ENCODE measurements at places on chromosomes 3 and 15.

GRCh38 chr3:38084334-38085310, 45.6 kb downstream of the DLEC1 start:
- no peak for DNase-seq

DNA sequence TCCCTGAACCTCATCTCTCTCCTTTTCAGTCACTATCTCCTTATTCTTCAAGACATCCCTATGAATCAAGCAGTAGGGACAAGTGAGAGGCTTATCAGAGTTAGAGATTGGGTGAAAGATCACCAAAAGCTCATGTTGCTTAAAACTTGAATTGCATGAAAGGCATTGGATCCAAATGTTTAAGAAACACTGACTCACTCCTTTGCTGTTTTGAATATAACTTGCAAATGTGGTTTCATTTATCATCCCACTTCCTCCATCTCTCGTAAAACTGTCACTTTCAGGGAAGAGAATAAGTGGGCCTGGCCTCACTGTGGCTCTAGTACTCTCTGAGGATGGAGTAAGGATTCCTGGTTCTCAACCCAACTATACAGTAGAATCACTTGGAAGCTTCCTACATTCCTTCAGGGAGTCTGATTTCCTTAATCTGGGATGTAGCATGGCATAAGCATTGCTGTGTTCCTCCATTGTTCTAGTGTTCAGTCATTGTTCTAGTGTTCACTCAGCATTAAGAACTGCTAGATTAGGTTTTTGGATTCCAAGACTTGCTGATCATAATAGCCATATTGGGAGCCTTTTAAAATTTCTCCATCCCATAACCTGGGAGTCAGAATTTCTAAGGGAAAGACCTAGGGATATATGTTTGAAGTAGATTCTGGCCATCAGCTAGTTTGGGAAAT, 171.8 kb downstream of the TMEM108 start:
- peak; percentile 80 for DNase-seq

GRCh38 chr15:65730549-65731172, 61.4 kb downstream of the DENND4A start:
- peak; percentile 48 for DNase-seq

DNA sequence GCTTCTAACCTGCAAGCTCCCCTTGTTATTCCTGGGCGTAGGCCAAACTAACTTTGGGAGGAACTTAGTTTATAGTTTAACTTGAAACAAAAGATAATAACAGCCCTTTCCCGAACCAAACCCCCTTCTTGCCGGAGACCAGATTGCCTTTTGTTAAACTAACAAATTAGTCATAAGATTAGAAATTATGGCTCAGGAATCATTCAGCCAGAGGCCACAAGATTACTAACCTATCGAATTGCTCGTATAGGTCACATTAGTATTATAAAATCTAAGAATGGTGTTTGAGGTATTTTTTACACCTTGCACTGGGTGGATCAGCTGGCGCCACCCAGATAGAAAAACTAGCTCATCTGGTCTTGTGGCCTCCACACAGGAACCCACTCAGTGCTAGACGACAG, 65.3 kb upstream of the RAP2B start:
- no peak for DNase-seq

GRCh38 chr3:98026425-98027084, 8.6 kb downstream of the GABRR3 start:
- peak; percentile 22 for DNase-seq

DNA sequence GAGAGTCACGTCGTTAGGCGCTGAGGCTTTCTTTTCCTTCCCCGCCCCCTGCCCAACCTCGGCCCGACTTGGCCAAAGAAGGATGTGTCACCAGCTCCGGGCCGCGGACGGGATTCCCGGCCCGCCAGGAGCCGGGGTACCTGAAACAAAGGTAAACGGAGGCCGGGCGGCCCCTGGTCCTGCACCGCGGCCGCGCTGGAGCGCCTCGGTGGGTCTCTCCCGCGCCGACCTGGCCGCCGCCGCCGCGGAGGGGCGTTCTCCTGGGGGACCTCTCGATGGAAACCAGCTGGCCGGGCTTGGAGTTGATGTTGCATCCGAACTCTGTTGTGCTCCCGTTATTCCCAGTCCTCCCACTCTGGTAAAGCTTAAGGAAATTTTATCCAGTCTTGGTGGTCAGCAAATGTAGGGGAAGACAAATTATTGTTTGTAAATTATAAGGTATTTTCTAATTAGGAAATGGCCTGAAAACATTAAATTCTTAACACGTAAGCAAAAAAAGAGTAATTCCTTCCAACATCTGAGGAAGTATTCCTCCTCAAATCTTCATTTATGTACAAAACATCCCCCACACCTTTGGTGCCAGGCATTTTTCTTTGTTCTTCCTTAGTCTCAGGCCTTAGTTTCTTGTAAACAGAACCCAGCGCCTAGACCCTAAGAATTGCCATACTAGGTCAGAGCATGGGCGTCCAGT, 888 bp downstream of the PPP2R3A start:
- DNase-seq: no peak

- no peak for DNase-seq
Measured at GRCh38 chr3:63998852-63999754, 24.2 kb downstream of the PSMD6 start.

All from OCI-M1 (cell line).